Activated CD4-positive, alpha-beta T cell treated with anti-CD3 and anti-CD28 coated beads for 36 hours (primary cell): ENCODE measurements at places on chromosomes 1 and 21. TPM values are rescaled to one million over a fixed set of nuclear protein-coding genes. Genes with fewer than 3 reads are reported as not detected.

- no peak for DNase-seq
Measured at GRCh38 chr1:20095564-20096434, 23.5 kb downstream of the PLA2G2D start.

DNA sequence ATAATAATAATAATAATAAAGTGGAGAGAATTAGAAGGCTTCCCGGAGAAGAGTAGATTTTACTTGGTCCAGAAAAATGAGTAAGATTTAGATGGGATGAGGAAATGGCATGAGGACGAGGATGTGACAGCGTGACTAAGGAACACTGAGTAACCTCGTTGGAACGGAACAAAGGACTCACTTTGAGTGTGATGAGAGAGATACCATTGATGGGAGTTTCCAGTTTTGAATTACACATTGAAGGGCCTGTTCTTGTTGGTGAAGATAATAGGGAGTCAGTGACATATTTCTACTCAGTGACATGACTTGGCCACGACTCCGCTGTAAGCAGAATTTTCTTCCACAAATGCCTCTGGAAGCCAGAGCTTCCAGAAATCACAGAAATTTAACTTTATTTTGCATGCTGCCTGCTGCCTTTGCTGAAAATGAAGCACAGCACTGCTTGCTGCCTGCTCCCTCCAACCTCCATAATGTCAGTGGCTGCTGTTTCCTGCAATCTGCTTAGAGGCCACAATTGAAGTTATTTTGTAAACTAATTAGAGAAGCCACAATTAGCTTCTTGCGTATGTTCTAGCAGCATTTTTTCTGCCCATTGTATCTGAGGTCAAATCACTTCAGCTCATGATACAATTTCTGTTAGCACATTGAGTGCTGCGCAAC is 33.7 kb upstream of the FBXO28 start:
- no peak for DNase-seq

- peak; percentile 42 for DNase-seq
Measured at GRCh38 chr1:53552981-53553733, 94.0 kb downstream of the DMRTB1 start.

LRRC7 gene
- total RNA-seq: not detected

SLAMF6 gene
- 45.9 TPM for total RNA-seq

DNA sequence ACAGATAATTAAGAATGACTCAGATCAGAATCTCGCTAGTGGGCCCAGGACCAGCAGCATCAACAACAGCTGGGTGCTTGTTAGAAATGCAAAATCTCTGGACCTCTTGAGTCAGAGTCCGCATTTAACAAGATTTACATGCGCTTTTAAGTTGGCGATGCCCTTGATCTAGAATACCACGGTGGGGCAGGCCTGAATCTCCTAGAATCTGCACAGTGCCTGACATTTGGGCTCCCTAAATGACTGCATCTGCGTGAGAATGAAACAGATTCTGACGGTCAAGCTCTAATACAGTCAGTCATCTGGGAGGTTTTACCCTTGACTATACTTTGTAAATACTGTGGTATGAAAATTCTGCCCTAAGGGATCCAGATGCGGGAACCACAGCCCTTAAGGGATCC is 17.2 kb upstream of the RAB29 start:
- no peak for DNase-seq

GRCh38 chr1:175262621-175263020 is 70.0 kb upstream of the KIAA0040 start:
- no peak for DNase-seq

DNA sequence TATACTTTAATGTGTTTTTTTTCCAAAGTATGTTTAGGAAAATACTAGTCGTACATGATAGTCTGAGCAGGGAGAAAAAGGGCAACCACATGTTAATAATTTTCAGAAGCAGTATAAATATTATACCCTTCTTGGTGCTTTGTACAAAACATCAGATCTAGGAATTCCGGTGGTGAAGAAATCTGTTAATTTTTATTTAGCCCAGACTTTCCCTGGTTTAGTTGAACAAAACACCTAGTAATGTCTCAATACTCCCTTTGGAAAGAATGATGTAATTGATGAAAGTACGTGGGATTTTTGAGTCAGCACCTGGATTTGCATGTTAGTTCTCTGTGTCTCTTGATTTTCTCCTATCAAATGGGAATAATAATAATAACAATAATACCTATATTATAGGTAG is 38.4 kb upstream of the KCNK2 start:
- DNase-seq: no peak

DNA sequence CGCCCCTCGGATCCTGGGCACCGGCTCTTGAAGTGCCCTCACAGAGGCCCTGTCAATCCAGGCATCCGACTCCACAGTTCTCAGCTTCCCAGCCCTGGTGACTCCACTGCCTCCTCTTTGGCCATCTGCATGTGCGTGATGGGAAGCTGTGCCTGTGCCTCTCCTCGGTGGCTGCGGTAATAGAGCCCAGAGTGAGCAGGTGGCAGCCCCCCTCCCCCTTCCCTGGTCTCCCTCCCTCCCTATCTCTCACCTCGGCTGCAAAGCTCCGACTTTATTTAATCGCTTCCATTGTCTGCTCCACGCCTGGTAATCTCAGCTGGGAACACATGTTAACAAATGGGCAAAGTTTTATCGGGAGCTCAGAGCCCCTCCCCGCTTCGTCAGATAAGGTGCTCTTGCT is 91.9 kb downstream of the IGSF21 start:
- no peak for DNase-seq

- DNase-seq: no peak
Measured at GRCh38 chr1:108556499-108556898, 3.4 kb upstream of the EEIG2 start.

SLC9C2 gene
- total RNA-seq: not detected
